WTC11 (cell line): ENCODE measurements at places on chromosomes 2 and 18. TPM values are rescaled to one million over a fixed set of nuclear protein-coding genes. Genes with fewer than 3 reads are reported as not detected.

CHN1 gene
- total RNA-seq = 26.1 to 30.0 TPM (median 28.0 TPM) in 3 replicates

SERPINB3 gene
- total RNA-seq = 0.11 to 0.22 TPM in 2 of 3 replicates, not detected in the other

SLC5A7 gene
- 0.05 TPM in 1 of 3 replicates, not detected in the others for total RNA-seq

GPR45 gene
- total RNA-seq = 0.21 TPM in 1 of 3 replicates, not detected in the others

CREG2 gene
- total RNA-seq = 1.1 to 1.7 TPM (median 1.6 TPM) in 3 replicates

DOK1 gene
- 15.3 to 16.9 TPM (median 15.9 TPM) in 3 replicates for total RNA-seq

- no peak overlapping the region for H3K27ac ChIP-seq
- H3K36me3 ChIP-seq = peaks cover 6% of the 10 kb centered on the region
- no peak for DNase-seq
- H3K4me1 ChIP-seq = no peaks in the 10 kb centered on the region
- no peaks in the 10 kb centered on the region; the same call in 1 of the 2 replicates for H3K27me3 ChIP-seq
- H3K4me3 ChIP-seq = no peak overlapping the region
These were observed 56.3 kb downstream of the SH3RF3 start for GRCh38 chr2:109185338-109185737.

GRCh38 chr2:203987959-203988358, 51.4 kb downstream of the ICOS start:
- DNase-seq = no peak
- no peak overlapping the region for H3K4me3 ChIP-seq
- H3K4me1 ChIP-seq = no peaks in the 10 kb centered on the region
- no peaks in the 10 kb centered on the region for H3K27me3 ChIP-seq
